ENCODE measurements at places on chromosomes 7 and 10.

- DNase-seq, result no peak
Observed at GRCh38 chr10:58621379-58622077, 108.9 kb downstream of the BICC1 start.

DNA sequence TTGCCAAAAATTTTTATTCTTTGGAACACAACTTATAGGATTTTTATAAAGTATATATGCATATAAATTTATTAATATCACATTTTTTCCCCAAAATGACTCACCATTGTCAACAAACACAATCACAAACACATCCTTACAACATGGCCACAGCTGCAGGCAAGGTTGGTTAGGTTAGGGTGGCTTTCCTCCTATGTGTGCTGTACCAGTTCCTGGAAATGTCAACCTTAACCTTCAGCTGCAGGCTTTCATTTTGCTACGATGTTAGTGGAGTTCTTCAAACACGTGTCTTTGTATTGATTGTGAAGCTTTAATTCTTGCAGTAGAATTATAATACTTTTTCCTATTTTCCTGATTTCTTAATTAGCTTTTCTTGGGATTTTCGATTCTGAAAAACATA, 185.8 kb downstream of the PTEN start:
- DNase-seq, result no peak

DNA sequence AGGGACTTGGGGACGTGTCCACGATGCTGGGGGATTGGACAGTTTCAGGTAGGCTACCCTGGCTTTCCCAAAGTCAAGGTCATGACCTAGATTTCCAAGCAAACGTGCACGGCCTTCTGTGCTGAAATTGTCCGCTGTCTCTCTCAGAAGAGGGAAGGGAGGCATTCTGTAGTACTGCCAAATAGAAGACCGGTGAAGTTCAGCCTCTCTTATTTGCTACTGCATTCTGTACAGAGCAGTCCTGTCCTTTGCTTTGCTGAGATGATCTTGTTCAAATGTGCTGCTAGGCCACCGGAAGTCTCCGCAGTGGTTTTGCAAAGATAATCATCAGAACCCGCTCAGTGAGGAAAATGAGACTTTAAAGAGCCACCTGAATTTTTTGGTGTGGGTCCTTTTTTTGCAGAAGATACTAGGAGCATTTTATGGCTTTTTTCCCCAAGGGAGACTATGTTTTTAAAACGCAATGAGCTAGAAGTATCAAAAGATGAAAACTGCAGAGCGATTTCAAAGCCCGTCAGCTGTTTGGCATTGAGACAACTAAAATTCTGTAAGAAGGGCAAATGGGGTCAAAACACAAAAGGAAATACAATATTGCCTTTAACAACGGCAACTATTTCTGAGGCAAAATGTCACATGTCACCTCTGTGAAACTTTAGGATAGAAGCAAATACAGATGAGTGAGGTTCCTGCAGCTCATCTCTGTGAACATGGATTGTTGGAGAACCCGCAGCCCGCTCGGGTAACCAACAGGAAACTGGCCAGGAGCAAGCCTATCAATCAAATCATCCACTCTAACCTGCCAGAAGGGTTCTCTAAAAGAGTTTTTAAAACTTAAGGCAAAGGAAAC, 1.3 kb upstream of the NMT2 start:
- peak; percentile 32 for DNase-seq

DNA sequence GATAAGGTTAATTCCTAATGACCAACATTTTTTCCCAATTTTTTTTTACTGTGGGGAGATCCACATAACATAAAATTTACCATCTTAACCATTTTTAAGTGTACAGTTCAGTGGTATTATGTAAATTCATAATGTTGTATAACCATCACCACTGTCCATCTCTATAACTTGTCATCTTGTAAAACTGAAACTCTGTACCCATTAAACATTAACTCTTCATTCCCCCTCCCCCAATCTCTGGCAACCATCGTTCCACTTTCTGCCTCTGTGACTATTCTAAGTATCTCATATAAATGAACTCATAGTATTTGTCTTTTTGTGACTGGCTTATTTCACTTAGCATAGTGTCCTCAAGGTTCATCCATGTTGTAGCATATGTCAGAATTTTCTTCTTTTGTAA, 46.0 kb upstream of the HPS1 start:
- DNase-seq, result no peak

GRCh38 chr10:6507311-6507710, 72.8 kb downstream of the PRKCQ start:
- no peak for DNase-seq

DNA sequence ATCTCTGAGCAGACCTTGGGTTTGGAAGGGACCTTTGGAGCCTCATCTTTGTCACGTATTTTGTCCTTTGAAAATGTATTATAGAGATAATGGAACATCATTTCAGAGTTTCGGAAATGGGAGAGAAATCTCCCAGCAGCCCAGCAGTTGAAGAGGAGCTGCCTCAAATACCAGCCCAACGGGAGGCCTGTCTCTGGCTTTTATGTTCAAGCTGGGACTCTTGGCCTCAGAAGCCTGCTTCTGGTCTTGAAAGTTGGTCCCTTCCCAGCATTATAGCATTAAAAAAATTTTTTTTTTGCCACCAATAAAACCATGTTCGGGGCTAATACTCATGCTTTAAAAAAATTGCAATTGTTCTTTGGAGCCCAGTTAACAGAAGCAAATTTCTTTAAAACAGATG, 73.4 kb upstream of the CTBP2 start:
- DNase-seq, result no peak

DNA sequence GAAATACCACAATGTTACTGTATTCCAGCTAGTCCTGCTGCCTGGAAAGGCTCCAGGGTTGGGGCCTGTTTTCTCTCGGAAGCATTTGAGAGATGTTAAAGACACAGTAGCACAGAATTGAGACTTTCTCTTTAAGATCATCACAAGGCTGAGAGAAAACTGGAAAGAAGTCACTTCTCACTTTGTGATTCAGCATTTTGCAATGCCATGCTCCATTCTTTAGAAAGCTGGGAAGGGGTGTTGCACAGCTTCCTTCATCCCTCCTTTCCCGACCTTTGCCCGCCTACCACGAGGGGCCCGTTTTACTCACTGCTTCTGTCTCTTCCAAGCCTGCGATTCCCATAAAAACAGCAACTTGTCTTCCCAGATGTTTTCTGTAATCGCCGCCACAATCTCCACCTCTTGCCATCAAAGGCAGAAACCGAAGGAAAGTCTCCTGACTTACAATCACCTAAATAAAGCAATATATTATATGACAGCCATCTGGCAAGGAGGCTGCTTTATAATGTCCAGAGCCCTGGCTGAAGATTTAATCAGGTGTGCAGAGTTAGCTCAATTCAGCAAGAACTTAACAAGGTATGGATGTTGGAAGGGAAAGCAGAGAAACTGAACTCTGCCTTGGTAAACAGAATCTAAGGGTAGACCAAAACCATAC, 18.9 kb downstream of the NOD1 start:
- peak; percentile 74 for DNase-seq

DNA sequence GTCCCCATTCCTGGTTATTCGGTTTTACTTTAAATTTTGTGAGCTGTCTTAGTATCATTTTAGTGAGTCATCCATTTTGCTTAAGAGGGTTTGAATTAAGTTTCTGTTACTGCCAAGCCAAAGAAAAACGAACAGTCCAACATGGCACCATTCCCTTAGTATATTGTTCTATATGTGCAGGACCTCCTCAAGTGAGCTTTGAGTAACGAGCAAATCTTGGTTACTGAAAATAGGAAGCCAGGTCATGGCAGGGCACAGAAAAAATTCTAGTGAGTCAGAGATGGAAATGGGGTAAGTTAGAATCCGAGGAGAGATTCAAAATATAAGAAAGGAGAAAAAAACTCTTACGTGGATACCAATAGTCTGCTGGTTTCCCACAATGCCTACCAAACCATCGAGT, 292.9 kb downstream of the BAMBI start:
- no peak for DNase-seq

- no peak for DNase-seq
Observed at GRCh38 chr10:14477408-14477710, 146.6 kb upstream of the FRMD4A start.

DNA sequence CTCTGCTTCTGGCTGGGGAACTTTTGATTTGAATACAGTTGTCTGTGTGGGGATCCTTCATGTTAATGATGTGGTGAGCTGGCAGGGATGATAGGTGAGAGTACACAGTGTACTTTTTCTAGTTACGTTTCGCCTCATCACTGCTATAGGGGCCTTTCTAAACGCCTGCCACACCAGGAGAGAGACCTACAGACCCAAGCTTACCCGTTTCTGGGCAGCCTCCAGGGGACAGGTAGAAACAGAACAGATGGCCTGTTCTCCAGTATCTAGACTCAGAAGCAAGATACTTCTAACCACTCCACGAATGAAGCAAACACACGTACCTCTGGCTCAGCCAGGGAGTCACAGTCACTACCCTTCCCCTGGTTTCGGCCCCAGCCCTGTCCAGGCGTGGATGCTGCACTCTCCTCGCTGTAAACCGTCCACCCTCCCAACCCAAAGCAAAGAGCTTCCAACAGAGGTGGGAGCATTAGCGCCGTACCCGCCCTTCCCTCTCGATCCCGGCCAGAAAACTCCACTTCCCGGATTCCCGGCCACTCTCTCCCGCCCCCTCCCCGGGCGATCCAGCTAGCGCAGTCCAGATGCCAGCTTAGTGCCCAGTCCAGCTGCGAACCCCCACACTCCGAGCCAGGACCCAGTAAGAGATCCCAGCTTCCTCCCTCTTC, 1.2 kb downstream of the CCDC6 start:
- peak; percentile 49 for DNase-seq

DNA sequence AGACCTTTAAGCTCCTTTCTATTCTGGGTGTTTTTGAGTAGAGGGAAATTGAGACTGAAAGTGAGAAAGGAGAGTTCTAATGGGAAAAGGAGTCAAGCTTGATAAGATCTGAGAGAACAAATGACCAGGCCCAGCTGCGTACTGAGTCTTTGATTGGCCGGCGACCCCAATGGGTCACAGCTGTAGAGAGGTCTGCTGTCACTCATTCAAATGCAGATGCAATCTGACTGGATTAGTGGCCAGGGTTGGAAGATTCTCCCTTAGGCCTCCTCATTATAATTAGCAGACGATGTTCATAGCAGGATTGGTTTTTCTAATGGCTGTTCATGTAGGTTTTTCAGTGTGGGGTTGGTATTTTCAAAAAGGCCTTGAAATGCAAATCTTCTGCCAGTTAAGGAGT, 127.2 kb upstream of the SLC25A13 start:
- no peak for DNase-seq
